ENCODE measurements at places on chromosomes 6 and 20.
A peak's percentile ranks its signal among the peaks of the same experiment; 100 is the strongest.

GRCh38 chr6:135397172-135397952, 100.2 kb downstream of the AHI1 start:
- no peak for DNase-seq

DNA sequence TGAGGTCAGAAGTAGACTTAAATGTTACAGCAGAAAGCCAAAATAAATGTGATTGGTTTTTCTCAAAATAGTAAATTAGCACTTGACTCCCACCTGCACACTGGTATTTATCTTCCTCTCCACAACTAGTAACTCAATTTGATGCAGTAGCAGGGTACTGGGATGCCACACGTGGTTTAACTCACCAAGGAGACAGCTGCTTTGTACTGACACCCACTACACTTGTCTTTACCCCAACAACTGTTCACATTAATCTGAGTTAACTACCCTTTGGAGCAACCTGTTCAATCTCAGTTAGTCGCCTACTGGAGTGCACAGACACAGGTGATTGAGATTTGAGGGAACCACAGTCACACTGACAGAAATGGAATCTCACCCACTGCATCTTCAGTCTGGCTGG, 242.1 kb downstream of the PRKN start:
- no peak for DNase-seq

DNA sequence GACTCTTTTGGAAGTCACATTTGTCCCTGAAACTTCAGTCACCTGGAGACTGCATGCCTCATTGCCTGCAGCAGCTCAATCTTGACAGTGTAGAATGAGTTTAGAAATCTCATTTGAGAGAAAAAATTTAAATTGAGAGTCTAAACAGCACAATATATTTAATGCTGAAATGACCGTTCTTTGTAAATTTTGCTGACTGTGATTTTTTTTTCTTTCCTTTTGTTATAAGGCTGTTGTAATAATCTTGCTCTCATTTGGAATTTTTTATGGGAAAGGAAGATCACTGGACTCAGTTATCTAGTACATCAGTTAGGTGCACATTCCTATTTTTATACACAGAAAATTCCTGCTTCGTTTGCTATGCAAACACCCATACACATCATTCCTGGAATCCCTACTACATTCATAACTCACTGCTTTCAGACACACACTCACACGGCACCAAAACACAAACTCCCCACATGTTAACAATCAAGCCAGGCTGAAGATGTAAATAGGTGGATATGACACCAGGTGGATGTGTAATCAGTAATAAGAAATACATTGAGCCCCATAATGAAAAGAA, 43.8 kb downstream of the PTCHD4 start:
- DNase-seq, result no peak

DNA sequence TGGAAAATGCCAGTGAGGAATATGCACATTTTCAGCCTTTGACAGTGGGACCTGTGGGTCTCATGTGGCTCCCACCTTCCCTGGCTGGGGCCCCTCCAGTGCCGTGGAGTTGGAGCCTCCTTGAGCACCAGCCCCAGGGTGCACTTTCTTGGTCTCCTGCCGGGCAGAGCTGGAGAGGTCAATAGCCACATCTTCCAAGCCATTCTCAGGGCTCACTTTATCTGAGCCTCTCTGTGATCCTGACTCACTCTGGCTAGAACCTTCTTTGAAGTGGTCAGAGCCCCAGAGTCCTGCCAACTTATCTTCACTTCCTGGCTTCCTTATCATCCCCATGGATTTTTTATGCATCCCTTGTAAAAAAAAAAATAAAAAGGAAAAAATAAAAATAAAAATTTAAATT, 5.7 kb downstream of the VSX1 start:
- DNase-seq, result no peak

GRCh38 chr6:34414999-34415858, 10.6 kb downstream of the RPS10 start:
- DNase-seq, result peak; percentile 58

DNA sequence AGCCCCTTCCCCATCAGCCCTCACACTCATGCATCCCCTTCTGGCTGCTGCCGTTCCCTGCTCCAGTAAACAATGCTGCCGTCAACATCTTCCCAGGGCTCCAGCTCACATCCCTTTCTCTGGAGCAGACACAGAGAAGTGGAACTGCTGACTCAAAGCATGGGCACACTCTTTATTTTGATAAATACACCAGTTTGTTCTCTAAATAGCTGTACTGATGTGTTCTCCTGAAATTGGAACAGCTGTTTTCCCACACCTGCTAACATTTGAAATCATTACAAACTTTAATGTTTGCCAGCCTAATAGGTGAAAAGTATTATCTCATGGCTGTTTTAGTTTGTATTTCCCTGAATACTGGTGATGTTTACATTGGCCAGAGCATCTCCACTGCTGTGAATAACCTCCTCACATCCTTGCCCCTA, 102.1 kb upstream of the NXT1 start:
- DNase-seq, result no peak

GRCh38 chr6:7639427-7639826, 49.4 kb downstream of the SNRNP48 start:
- DNase-seq, result no peak

- DNase-seq, result no peak
Observed at GRCh38 chr20:37755665-37756064, 61.8 kb downstream of the CTNNBL1 start.

DNA sequence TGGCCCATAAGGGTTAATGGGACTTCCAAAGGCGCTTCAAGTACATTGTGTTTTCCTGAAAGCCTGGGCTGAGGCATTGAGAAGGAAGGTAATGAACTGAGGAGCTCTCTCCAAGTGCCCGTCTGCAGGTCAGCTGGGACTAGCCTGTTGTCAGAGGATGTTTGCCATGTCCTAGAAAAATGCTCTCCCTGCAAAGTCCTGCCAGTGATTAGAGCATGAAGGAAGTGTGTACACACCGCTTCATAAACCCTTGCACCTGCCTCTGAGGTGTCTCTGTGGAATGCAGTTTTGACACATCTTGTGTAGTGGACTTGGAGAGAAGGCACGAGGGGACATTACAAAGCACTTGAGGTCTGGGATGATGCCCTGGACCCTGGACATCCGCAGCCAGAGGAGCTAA, 506.7 kb downstream of the KIF16B start:
- DNase-seq, result no peak

DNA sequence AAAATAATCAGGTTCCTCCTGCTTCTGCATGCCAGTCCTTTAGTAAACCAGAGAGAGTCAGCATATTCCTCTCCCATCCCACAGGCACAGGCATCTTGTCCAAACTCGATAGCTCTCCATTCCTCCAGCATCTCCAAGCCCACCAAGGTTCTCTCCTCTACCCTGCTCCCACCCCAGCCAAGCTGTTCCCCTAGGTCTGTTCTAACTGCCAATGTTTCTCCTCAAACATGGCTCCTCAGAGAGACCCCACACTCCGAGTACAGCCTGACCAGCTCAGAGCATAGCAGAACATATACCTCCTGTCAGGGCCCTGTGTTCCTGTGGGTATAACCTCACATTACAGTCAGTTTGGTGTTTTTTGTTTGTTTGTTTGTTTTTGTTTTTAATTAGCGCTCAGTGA, 177.8 kb downstream of the VEGFA start:
- DNase-seq, result no peak

DNA sequence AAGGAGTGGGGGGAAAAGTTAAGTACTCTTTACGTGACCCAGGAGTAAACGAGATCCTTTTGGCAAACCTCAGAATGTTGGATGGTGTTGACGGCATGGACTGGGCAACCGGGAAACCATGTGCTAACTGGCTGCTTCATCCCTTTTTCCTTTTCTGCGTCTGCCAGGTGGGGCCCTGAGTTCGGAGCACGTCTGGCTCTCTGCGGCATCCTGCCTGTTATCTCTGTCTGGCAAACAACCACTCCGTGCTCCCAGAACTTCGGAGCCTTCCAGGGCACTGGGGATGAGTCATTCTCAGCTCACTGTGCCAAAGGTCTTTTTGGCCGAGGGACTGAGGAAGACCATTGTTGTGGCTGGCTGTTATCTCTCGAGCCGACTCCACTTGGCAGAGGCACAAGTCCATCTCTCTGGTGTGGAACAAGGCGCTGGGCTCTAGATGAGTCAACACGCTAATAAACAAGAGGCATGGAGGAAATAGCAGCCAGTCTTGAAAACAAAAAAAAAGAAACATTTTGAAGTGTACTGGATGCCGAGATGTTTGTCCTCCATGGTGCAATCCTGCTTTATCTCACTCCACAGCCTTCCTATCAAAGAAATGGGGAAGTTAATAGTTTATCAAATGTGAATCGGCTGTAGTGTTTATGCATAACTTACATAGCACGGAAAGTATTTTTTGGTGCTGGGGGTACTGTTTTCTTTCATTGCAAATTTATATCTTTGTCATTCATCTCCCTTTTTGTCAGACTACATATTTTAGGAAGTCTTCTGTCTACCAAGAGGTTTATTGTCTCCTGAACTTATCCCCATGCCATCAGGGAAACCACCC, 64.6 kb upstream of the TXNDC5 start:
- peak; percentile 60 for DNase-seq

- DNase-seq, result no peak
Observed at GRCh38 chr20:60048634-60049521, 90.7 kb downstream of the CDH26 start.

DNA sequence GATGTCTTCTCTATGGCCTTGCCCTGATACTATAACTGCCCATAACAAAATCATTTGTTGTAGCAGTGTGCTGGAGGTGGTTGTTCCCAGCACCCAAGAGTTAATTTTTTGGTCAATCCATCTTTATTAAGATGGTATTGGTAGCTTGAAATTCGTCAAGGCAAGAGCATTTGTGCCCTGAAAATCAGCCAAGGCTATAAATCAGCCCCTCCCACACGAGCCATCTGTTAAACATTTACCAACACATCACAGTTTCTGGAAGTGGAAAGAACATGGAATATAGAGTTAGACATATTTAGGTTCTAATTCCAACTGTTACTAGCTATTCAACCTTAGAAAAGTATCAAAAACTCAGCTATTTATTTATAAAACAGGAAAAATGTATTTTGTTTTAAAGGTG, 888.4 kb upstream of the GJE1 start:
- DNase-seq, result no peak

GRCh38 chr20:23086056-23086566, at the start of gene CD93:
CD93 (minus strand) TSS chr20:23086324; CDS start chr20:23086192, 132 bp downstream.
- DNase-seq, result no peak

DNA sequence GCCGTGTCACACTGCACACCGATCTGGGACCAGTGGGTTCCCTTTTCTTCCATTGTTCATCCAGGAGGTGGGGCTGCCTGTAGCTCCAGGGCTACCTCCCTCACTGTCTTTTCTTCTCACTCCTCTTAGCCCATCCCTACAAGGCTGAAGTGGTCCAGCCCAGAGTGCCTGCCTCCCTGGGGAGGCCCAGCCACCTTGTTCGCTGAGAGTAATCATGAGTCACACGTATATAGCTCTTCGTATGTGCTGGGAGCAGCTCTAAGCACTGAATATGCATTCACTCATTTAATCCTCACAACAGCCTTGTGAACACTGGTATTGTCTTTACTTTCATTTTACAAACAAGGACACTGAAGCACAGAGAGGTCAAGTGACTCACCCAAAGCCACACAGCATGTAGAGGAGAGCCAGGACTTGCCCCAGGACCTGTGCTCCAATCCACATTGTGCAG, 14.7 kb upstream of the CCDC167 start:
- DNase-seq, result no peak

DNA sequence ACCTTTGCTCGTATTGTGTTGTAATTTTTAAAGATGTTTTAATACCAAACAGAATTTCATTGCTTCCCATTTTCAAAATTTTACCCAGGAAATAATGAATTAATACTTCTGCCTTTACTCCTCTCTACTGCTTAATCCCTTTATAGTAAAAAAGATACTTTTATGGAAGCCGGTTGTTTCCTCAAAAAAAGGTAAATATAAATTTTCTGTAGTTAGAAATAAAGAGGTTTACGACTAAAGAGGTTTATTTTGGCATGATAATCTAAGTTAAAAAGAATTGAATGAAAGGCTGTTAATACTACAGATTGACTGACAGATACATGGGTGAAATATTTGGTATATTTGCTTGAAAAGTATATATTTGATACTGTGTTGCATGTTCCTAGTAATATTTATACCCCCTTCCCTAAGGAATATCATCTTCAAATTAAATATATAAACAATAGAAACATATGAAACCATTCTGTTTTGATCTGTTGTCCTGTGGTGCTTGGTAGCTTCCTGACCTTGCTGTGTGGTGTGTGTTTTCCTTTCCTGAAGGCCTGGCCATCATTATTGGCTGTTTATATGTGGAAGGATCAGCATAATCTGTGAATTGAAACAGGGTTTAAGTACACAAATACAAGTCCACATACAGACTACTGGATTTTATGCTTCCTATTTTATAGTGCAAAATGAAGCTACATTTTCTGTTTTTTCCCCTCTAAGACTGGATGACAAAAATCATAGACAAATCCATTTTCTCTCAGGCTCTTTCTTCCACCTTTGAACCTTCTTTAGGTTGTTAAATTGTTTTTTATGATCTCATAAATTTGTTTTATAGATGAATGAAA, 2.3 kb downstream of the LIN28B start:
- DNase-seq, result no peak

GRCh38 chr20:59816146-59816738, 117.2 kb downstream of the SYCP2 start:
- no peak for DNase-seq

- DNase-seq, result no peak
Observed at GRCh38 chr20:63273635-63274380, 1.2 kb downstream of the ARFGAP1 start.

- no peak for DNase-seq
Observed at GRCh38 chr20:5835321-5835821, 85.2 kb downstream of the SHLD1 start.

GRCh38 chr6:31877651-31878161, 1.1 kb downstream of the SLC44A4 start:
- peak; percentile 59 for DNase-seq

- DNase-seq, result no peak
Observed at GRCh38 chr20:44728801-44729443, 13.8 kb downstream of the CCN5 start.

DNA sequence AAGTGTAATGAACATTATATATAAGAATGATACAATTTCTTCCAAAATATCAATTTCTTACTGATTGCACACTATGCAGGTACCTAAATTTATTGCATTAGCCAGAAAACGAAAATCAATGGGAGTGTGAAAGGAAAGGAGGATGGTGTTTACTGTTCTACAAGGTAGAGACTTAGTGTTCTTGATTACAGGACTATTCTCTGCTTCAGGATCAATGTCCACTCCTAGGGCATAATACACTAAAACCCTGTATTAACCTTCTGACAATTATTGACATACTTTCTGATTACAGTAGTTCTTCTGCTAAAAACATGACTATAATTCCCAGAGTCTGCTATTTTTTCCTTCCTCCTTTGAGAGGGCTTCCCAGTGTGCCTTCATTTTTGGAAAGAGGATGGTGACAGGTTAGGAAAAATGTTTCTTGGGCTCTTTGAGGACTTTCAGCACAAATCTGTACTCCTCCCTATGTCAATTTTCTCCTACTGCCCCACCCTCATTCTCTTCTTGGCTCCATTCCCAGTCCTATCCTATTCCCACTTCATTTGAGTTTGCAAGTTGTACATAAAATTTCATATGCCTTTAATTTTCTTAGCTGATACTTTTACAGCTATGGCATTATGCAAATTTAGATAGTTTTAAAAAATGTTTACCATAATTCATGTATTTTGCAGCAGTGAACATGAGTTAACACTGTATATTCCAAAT, 278.9 kb downstream of the CENPW start:
- no peak for DNase-seq
